Neuronal stem cell (in vitro differentiated cells): ENCODE measurements at places on chromosomes 5 and 9.

- DNase-seq, result peak; percentile 62
Measured at GRCh38 chr5:180618829-180619562, 27.7 kb upstream of the SCGB3A1 start.

DNA sequence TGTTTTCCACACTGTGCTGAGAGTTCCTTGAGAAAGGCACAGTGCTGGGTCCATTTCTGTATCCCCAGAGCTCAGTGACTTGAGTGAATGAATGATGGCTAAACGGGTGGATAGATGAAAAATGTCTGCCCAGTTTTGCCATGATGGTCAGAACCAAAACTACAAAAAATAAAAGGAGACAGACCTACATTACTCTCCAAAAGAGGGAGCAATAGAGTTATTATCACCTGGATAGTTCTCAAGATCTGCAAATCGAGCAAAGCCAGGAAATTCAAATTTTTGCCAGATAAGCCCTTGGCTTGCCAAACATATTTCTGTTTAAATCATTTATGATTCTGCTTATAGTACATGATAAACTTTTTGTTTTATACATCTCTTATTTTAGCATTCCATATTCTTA lies 214.2 kb upstream of the ZNF462 start:
- DNase-seq, result no peak

GRCh38 chr5:91381239-91381773 lies 1.8 kb downstream of the ARRDC3 start:
- peak; percentile 31 for DNase-seq

GRCh38 chr5:124303366-124303765 lies 443.1 kb downstream of the ZNF608 start:
- DNase-seq, result no peak

- no peak for DNase-seq
Measured at GRCh38 chr9:130905125-130905901, 8.7 kb upstream of the QRFP start.

GRCh38 chr5:40932766-40933165 lies 23.5 kb downstream of the C7 start:
- DNase-seq, result no peak

- DNase-seq, result no peak
Measured at GRCh38 chr5:119347991-119348390, 7.8 kb upstream of the TNFAIP8 start.

DNA sequence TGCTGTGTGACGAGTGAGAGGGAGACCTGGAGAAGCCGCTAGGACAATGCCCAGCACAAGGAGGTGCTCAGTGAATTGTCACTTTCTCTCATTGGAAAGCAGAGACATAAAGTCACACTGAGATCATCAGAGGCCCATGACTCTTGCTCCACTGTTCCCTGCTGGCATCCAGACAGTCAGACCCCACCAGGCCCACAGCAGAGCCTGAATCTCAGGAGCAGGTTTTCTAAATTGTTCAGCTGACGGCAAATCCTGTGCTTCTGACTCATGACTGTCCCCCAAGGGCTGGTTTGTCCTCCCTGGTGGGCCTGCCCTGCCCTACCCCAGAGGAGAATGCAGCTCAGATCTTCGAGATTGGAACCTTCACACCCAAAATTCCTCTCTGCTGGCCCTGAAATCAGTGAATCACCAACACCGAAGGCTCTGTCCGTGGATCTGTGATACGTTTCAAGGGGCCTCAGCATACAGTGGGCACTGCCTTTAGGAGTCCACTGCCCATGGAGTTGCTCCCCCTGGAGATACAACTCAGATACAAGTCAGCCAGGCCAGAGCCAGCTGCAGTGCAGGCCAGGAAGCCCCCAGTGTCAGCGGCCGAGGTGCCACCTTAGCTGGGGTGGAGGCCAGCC lies 2.7 kb downstream of the PTGES start:
- no peak for DNase-seq

DNA sequence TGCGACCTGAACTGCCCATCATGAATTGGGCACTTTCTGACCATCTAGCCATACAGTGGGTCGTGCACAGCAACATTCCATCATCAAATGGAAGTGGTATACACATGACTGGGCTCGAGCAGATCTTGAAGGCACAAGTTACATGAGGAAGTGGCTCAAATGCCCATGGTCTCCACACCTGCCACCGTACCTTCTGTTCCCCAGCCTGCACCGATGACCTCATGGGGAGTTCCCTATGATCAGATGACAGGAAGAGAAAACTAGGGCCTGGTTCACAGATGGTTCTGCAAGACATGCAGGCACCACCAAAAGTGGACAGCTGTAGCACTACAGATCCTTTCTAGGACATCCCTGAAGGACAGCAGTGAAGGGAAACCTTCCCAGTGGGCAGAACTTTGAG lies 21.8 kb downstream of the MTMR12 start:
- DNase-seq, result no peak

GRCh38 chr5:134093351-134093750 lies 21.1 kb upstream of the TCF7 start:
- DNase-seq, result no peak

DNA sequence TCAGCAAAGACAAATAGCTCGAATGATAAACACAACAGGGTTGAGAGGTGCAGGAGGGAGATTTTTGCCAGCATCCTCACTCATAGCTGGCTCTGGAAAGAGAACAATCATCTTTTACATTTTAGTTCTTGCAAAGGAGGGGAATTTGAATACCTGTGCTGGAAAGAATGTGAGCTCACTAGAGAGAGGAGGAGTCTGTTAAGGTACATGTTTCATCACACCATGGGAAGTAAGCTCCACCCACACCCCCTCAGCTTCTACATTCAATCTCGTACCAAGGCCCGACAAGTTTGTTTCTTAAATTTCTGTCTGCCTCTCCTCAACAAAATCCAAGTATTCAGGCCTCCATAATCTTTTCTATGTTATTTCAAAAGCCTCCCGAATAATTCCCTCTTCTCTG lies 254.6 kb downstream of the BRINP1 start:
- DNase-seq, result no peak

DNA sequence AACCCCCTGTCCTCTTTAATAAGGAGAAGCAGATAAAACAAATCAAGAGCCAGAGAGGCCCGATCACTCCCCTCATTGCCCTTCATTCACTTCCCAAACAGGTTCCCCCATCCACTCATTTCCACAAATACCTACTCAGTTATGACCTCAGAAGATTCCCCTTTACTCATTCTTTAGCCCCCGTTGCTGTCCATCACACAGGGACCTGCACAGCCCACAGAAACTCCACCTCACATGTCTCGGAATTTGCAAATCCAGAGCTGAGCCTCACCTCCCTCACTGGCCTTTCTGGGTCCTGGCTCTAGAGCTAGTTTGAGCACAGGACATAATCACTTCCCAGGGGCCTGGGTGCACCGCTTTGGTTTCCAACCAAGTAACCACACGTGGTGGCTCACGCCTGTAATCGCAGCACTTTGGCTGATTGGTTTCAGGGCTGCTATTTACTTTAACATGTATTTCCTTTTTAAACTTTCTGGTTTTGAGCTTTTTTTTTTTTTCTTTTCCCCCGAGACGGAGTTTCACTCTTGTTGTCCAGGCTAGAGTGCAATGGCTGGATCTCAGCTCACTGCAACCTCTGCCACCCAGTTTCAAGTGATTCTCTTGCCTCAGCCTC lies 17.8 kb downstream of the ATP6V0E1 start:
- no peak for DNase-seq

- DNase-seq, result no peak
Measured at GRCh38 chr9:132372177-132373095, 17.6 kb upstream of the SETX start.
